NCI-H146 (cell line): ENCODE measurements at places on chromosomes 13 and 19.

DNA sequence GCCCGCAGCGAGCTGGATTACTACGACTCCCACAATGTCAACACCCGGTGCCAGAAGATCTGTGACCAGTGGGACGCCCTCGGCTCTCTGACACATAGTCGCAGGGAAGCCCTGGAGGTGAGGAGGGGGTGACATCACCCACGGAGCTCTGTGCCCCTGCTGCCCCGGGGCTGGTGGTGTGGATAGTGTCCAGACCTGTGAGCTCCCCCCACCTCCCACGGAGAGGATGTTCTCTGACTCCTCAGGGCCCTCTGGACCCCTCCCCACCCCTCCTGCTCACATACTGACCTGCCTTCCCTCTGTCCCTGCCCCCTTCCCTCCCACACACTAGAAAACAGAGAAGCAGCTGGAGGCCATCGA is 20.7 kb downstream of the CAPN12 start:
- no peak for DNase-seq

DNA sequence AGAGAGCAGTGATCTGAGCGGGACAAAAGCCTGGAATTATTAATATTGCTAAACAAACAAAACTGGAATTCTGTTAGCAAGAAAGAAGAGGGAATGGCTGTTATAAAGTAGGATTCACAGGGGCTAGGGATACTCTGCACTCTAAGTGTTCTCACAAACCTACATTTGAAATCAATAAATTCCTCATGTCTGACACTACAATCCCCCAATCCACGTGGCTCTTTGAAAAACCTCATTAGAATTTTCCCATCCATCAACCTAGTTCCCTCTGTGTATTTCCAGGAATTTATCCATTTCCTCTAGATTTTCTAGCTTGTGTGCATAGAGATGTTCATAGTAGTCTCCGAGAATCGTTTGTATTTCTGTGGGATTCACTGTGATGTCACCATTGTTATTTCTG is 307.5 kb downstream of the RBM26 start:
- no peak for DNase-seq

- DNase-seq: no peak
Measured at GRCh38 chr19:955803-956765, 28.1 kb upstream of the WDR18 start.

DNA sequence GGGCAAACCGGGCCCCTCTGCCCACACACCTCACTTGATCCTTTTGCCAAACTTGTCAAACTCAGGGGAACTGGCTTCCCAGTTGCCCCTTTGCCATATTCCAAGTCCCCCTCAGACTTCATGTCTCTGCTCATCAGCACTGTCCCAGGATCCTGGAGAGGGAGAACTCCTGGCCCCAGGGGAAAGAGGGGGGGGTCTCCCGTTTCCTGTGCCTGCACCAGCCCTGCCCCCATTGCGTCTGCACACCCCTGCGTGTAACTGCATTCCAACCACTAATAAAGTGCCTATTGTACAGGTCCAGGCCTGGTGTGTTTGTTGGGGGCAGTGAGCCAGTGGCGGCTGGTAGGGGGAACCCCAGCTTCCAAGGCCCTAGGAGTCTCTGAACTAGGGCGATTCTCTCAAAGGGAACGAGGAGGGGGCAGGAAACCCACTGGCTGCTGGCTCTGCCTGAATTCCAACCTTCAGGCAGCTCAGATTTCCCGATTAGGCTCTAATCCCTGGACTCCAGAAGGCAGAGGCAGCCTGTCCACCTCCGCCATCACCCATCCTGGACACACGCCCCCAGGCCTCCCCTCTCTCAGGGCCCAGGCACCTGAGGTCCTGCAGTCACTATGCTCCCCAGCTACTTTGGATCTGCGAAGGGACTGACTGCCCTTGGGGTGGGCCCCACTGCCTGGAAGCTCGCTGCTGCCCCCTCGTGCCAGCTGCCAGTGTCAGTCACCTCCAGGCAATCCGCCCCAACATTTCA is 9.7 kb upstream of the ILF3 start:
- DNase-seq: peak; percentile 79

- peak; percentile 23 for DNase-seq
Measured at GRCh38 chr13:60094385-60095088, 69.2 kb downstream of the DIAPH3 start.

DNA sequence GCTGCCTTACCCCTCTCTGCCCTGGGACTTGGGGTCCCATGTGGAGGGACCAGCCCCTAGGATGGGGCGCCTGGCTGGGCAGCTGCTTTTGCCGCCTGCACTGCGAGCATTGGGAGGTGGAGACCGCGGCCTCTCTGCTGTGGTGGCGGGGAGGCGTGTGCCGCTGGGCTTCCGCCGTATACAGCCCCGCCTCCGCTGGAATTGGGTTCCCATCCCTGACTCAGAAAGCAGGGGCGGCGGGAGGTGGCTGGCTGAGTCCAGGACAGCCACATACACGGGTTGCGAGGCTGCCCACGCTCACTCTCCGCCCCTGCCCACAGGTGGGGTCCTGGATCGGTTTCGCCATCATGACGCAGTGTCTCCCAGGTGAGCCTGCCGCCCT is 6.6 kb downstream of the NDUFB7 start:
- DNase-seq: no peak
